ENCODE measurements at places on chromosomes 3 and 15. TPM values are rescaled to one million over a fixed set of nuclear protein-coding genes. Genes with fewer than 3 reads are reported as not detected.

DNA sequence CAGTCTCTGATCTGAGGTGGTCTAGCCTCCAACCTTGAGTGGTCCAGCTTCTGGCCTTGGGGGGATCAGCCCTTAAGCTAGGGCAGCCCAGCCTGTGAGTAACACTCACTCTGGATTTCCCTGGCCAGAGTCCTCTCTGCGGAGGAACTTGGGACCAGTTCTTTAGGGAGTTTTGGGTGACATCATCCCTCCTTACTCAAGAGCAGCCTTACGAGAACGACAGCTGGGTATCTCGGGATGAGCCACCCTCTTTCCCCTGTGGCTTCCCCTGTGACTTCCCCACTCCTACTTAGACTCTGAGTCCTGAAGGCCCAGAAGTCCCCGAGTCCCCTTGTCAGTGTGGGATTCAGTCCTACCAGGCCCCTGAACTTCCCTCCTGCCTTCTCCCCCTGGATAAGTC, 10.2 kb upstream of the PLXND1 start:
- no peak for DNase-seq

DNA sequence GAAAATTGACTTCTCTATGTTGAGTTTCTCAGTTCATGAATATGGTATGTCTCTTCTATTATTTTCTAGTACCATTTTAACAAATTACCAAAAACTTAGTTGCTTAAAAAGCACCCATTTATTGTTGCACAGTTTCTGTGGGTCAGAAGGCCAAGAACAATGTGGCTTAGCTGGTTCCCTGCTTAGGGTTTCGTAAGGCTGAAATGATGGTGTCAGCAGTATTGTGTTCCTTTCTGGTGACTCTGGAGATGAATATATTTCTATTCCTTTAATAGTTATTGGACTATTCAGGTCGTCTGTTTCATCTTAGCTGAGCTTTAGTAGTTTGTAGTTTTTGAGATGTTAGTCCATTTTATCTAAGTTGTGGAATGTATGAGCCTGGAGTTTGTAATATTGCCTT, 44.9 kb downstream of the IL1RAP start:
- DNase-seq = no peak

GRCh38 chr15:86892774-86893449, 813.2 kb downstream of the AGBL1 start:
- DNase-seq = no peak

- no peak for DNase-seq
Observed at GRCh38 chr3:69240651-69241568, 118.5 kb upstream of the LMOD3 start.

DNA sequence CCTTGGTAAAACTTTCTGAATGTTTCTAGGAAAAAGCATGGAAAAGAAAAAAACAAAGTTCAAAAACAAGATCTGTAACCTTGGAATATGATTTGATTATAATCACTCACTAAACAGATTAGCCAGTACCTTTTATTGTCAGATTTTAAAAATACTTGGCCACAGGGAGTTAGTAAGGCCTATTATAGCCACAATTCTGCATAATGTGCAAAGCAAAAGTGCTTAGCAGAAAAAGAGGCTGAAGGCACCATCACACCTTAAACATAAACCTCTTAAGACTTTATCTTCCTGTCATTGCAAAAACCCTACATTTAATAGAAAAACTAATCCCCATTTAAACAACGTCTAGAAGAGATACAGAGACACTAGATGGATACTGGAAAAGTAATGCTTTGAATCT, 41.8 kb downstream of the CHSY1 start:
- DNase-seq = no peak

- DNase-seq = peak; percentile 4
Observed at GRCh38 chr3:55042591-55042990, 114.7 kb upstream of the LRTM1 start.

GRCh38 chr3:180048103-180048502, 11.4 kb upstream of the PEX5L start:
- no peak for DNase-seq

DNA sequence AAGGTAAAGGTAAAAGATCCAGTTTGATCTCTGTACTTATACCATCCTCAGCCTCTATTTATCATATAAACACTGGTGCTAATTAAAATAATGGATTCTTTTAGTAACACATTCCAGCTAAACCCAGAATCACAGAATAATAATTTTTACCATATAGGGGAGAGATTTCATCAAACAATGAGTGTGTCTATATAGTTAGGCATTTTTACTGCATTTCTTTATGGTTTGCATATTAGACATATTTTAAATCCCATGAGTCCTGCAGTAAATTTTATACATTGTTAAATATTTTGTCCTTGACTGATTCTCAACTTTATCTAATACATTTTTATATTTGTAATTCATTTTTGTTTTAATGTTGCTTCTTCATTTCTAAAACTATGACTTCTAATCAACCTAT, 323.7 kb upstream of the AGTR1 start:
- DNase-seq = no peak

The RASL12 gene
- 5.5 TPM for total RNA-seq

The TGM4 gene
- not detected for total RNA-seq

The ZNF620 gene
- total RNA-seq = 12.5 TPM
